Activated CD4-positive, alpha-beta T cell treated with anti-CD3 and anti-CD28 coated beads, Interleukin-2, amount 10 ng/mL, durations not matched to agents 24 days and 14 days (primary cell): ENCODE measurements at places on chromosomes 2 and 18. TPM values are rescaled to one million over a fixed set of nuclear protein-coding genes. Genes with fewer than 3 reads are reported as not detected.

NETO1 gene
- total RNA-seq: not detected in 2 replicates

GORASP2 gene
- 93.0 and 96.7 TPM in 2 replicates for total RNA-seq

GRCh38 chr18:22363867-22364463 lies 53.8 kb downstream of the CTAGE1 start:
- no peak for DNase-seq

GRCh38 chr18:5142859-5143258 lies 54.2 kb downstream of the AKAIN1 start:
- DNase-seq: no peak

DNA sequence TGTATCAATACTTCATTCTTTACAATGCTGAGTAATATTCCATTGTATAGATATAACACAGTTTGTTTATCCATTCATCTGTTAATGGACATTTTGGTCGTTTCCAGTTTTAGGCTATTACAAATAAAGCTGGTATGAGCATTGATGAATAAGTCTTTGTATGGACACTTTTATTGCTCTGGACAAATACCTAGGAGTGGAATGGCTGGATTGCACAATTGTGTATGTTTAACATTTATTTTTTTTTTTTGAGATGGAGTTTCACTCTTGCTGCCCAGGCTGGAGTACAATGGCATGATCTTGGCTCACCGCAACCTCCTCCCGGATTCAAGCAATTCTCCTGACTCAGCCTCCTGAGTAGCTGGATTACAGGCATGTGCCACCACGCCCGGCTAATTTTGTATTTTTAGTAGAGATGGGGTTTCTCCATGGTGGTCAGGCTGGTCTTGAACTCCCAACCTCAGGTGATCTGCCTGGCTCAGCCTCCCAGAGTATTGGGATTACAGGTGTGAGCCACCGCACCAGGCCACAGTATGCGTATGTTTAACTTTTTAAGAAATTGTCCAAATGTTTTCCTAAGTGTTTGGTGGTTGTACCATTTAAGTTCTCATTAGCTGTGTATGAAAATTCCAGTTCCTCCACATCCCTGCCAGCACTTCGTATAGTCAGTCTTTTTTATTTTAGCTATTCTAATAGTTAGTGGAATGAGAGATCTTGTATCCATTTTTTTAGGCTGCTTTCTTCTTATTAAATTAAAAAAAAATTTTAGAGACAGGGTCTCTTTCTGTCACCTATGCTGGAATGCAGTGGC lies 194.9 kb upstream of the HAAO start:
- DNase-seq: no peak
